ENCODE measurements at places on chromosomes 3 and 15.

DNA sequence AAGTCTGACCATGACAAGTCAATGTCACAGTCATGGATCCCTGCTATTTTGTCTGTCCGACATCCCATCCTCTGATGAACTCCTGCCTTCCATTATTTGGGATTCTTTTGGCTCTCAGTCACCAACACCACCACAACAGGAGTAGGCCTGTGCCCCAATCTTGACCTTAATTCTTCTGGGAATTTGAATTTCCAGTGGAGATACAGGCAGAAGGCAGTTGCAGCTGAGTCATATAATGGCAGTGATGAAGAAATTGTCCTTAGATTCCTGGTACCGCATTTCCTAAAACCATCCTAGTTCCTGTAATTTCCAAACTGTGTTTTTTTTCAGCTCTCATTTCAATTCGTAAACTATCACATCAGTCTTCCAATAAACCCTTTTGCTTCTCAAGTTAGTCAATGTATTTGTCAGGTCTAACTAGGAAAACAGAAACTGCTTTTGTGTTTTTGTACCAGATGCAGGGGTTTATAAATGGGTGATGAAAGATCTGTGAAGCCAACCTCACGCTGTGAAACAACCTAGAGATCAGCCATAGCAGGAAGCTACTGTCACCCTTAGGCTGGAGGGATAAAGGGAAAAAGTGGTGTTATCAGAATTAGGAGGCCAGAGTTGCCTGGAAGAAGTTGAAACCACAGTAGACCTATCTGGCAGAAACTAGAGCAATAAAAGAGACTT, 126.3 kb upstream of the TMEM108 start:
- no peak for DNase-seq

- DNase-seq = peak; percentile 69
These were observed 40.9 kb downstream of the UACA start for GRCh38 chr15:70722266-70723121.

- no peak for DNase-seq
These were observed 44.1 kb upstream of the PFN2 start for GRCh38 chr3:150014782-150015181.

DNA sequence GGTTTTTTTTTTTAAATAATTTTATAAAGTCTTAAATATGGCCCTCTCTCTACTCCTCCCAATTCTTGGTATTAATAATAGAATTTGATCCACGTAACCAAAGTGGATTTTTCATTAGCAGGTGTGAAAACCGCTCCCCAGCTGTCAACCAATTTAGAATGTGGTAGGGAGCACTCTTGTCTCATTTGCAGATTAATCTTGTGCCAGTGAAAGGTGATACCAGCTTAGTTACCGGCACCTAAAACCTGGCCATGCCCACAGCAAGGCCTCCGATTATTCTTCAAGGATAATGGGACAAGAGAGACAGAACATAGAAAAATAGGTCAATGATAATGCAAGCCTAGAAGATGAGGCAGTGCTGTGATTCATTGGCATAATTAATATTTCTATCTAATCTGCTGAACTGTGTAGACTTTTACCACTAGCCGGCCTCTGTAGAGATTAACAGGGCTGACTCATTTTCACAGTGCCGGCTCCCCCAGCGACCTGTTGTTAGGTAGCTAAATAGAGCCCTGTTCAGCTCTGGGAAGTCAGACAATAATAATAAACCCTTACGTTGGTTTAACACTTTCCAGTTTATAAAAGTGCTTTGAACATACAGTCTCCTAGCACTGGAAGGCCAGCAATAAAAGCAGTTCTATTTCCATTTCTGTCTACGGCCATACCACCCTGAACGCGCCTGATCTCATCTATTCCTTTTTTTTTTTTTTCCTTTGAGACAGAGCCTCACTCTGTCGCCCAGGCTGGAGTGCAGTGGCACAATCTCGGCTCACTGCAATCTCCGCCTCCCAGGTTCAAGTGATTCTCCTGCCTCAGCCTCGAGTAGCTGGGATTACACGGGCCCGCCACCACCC, 102.9 kb downstream of the SHQ1 start:
- peak; percentile 84 for DNase-seq

DNA sequence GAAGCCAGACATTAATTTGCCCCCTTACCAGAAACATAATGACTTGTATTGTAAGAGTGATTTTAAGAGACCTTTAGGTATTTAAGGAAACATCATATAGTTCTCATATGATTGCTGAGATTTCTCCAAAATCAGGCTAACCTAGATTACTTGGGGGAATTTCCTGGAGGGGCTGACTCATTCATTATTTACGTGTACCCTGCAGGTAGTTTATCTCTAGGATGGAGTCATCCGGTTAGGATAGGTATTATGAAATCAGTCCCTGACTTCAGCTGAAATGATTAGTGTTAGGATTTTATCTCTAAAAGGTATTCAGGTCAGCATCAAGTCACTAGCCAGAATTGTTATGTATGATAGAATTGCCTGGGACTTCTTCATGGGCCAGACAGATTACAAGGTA, 97.5 kb downstream of the TCF12 start:
- DNase-seq = no peak

DNA sequence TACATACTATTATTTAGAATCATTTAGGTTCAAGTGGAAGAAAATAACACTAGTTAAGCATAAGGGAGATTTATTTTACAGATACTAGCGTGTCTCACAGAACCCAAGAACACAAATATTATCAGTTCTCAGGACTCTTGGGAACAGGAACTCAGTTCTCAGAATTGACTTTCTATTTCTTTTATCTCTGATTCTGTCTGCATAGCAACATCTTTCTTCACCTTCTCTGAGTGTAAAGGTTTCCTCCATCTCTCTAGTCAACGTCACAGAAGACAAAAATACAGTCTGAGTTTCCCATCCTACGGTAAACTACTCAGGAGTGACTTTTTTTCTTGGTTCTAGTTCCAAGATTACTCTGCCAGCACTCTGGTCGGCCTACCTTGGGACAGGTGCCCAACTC, 220.0 kb downstream of the SV2B start:
- no peak for DNase-seq

GRCh38 chr15:61441891-61442290, 212.8 kb upstream of the RORA start:
- no peak for DNase-seq

- no peak for DNase-seq
These were observed 25.4 kb downstream of the ISG20 start for GRCh38 chr15:88664151-88664778.

GRCh38 chr3:118292841-118293240, 741.8 kb downstream of the IGSF11 start:
- DNase-seq = no peak

- no peak for DNase-seq
These were observed 282.9 kb upstream of the RARB start for GRCh38 chr3:25145176-25145575.

GRCh38 chr3:169818316-169818715, 5.6 kb upstream of the LRRC34 start:
- DNase-seq = peak; percentile 42

DNA sequence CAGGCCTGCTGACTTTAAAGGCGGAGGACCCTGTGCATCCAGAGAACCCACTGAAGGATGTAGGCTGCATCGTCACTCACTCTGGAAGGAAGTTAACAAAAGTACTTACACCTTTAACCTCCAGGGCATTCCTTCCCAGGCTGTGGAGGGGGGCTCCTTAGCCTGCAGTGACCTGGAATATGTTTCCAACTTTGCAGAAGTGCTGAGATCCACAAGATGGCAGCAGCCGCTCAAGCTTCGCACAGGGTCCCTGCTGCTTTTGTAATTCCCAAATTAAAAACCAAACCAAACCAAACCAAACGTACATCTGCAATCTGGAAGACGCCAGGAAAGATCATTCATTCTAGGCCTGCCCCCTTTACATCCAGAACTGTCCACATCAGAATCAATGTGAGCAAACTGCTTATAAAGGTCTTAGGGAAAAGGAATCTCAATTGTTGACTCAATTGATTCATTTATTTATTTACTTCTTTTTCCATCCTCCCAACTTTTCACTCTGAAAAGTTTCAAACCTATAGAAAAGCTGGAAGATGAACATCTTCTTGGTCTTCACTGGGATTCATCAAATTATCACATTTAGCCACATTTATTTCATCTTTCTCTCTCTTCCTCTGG, 70.5 kb upstream of the KLHL25 start:
- peak; percentile 76 for DNase-seq

DNA sequence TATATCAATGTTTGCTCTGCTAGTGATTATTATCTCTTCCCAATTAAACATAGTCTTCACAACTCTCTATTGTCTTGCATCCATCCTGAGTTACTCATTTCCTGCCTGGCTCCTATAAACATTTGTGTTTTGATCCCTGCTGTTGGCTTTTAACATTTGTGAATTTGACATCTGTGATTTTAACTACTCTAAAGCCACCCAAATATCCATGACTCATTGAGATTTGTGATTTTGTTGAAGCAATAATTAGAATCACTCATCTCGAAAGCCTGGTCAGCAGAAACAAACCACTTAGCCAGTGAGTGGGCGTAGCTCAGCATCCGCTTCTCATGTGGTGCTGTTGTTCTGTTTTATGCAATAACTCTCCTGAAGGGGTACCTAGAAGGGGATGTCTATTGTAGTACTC, 174.3 kb upstream of the ZBTB20 start:
- peak; percentile 45 for DNase-seq

- peak; percentile 92 for DNase-seq
These were observed at the start of gene PRTG for GRCh38 chr15:55742927-55743728. TSS of gene PRTG (minus strand) at chr15:55743152. CDS start at chr15:55742931, 221 bp downstream.

DNA sequence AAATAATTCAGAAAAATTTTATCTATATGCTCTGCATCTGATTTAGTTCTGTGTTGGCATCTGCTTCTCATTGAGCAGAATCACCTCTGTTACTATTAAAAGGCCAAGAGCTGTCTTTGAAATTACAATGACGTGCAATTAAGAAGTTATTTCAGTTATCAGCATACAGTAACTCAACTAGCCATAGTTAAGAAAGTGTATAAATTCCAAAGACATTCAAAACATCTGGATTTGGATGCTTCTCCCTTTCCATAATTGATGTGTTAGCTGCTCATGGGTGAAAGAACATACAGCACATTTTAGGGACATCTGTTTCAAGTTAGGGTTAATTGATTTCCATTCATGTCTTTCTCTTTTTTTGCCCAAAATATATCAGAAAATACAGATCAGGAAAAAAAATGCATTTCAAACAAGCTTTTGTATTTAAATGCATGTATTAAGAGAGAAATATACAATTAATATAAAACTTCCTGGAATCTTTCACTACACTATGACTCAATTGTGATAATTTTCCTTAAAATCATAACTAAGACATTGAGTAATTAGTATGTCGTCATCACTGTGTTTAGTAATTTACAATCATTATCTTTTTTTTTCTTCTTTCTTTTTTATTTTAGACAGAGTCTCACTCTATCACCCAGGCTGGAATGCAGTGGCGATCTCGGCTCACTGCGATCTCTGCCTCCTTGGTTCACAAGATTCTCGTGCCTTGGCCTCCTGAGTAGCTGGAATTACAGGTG, 82.7 kb upstream of the MBNL1 start:
- DNase-seq = no peak

GRCh38 chr3:190307164-190307545, 15.1 kb downstream of the CLDN1 start:
- no peak for DNase-seq

DNA sequence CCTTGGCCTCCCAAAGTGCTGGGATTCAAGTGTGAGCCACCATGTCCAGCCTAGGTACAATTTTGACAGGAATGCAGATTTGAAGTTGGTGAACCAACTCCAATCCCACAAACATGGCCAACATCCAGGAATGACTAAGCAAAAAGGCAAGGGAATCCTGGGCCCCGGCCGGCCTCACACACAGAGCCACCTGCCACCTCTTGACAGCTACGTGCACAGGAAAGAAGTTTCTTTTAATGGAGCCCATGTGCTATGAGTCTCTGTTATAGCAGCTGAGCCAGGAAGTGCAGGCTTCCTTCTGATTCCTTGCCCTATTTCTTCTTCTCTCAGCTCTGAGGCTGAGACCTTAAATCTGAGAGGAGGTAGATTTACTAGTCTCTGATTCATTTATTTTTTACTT, 8.8 kb downstream of the TMEM40 start:
- peak; percentile 93 for DNase-seq

- peak; percentile 3 for DNase-seq
These were observed 2.2 kb downstream of the CADM2 start for GRCh38 chr3:84961011-84961410.

DNA sequence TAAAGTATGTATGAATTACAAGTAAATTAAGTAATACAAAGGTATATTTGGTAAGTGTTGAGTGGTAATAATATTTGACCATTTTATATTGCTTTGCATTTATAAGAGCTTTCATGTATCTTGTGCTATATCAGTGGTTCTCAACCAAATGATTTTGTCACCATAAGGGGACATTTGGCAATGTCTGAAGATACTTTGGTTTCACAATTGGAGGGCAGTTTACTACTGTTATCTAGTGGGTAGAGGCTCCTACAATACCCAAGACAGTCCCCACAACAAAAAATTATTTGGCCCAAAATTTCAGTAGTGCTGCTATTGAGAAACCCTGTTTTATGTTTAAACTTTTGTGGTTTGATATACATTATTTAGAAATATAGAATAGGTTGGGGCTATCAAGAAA, 14.6 kb downstream of the TRPC1 start:
- DNase-seq = no peak

DNA sequence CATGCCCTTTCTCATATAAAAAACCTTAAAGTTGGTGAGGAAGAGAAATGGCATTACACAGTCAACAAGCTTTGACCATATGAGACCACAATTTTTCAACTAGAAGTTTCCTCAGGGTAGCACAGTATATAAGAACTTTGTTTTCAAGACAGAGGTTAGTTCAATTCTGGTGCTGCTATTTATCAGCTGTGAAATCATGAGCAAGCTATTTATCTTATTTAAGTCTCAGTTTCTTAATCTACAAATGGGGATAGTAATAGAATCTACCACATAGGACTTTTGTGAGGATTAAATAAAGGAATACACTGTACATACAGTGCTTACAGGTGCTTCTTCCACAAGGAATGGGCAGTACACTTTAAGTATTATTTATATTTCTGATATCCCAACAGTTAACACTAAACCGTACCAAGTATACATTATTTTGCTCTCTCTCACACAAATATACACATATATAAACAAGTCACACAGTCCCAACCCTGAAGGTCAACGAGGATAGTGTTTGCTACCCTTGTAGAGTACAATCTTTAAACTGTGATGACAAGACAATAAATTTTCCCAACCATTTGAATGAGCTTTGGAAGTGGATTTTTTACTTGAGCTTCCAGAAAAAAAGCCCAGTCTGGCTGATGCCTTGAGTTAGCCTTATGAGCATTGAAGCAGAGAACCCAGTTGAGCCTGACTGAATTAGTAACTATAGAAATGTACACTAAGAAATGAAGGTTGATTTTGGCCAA, 178.8 kb downstream of the TNIK start:
- no peak for DNase-seq

GRCh38 chr3:194286375-194287146, 64.6 kb downstream of the CPN2 start:
- no peak for DNase-seq

GRCh38 chr3:183099026-183099837, at the start of gene MCCC1:
TSS of gene MCCC1 (minus strand) at chr3:183099496. CDS start at chr3:183099440, 56 bp downstream.
- DNase-seq = peak; percentile 99

- DNase-seq = peak; percentile 1
These were observed 602.3 kb upstream of the SUCLG2 start for GRCh38 chr3:68256635-68257223.

- DNase-seq = no peak
These were observed 310.4 kb downstream of the RYR3 start for GRCh38 chr15:33621141-33621540.

Measured in astrocyte of the hippocampus (primary cell).